ENCODE measurements at places on chromosomes 7 and 10. TPM values are rescaled to one million over a fixed set of nuclear protein-coding genes. Genes with fewer than 3 reads are reported as not detected.

DNA sequence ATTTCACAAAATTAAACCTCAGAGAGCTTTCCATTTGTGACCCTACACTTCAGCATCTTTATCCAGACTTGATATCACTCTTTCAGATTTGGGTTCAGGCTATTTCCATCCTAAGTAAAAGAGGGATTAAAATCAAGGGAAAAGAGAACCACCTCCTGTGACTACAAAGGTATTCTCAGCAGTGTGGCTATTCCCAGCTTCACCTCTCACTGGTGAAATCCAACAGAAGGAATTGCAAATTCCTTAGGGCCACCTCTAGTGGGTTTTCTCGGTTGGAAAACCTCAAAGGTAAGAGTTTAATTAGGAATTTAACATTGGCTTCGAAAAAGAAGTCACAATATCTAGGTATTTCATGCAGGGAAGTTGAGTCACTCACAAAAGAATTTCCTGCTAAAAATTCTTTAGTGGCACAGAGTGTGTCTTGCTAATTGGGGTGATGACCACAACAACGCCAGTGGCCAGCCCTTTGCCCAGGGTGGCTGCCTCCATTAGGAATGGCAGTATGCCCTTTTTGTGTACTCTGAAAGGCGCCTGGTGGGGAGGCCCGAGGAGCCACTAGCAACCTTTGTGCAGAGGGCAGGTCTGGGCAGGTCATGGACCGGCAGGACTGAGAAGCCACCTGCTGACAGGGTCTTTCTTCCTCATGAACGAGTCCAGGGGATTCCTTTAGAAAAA is 52.2 kb downstream of the SEM1 start:
- no peaks in the 10 kb centered on the region for H3K4me1 ChIP-seq
- no peaks in the 10 kb centered on the region for H3K27me3 ChIP-seq
- H3K4me3 ChIP-seq: no peak overlapping the region
- H3K36me3 ChIP-seq: no peaks in the 10 kb centered on the region
- no peak for DNase-seq

DNA sequence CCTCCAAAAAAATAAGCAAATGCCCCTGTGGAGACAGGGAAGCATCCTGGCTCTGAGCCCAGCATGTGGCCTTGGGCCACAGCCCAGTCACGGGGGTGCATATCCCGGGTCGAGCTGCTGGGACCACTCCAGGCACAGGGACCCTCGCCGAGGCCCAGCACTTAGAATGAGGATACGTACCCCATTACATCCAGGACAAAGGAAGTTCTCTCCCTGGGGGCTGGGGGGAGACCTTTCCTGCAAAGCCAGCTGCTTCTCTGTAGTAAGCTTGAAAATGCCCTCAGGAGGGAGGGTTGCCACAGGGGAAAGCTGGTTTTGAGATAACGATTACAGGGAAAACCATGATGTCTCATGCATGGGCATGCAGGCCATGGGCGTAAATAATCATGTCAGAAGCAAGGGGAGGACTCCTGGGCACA is 75.5 kb downstream of the HIPK2 start:
- peaks cover 22% of the 10 kb centered on the region for H3K4me1 ChIP-seq
- H3K4me3 ChIP-seq: no peak overlapping the region
- peak overlapping the region; percentile 24 for H3K27ac ChIP-seq
- H3K36me3 ChIP-seq: peaks cover 20% of the 10 kb centered on the region
- no peaks in the 10 kb centered on the region for H3K27me3 ChIP-seq

GRCh38 chr10:129101232-129101980 is 365.6 kb upstream of the MGMT start:
- H3K27ac ChIP-seq: no peak overlapping the region
- H3K4me3 ChIP-seq: no peak overlapping the region
- no peaks in the 10 kb centered on the region for H3K27me3 ChIP-seq
- DNase-seq: no peak
- H3K36me3 ChIP-seq: no peaks in the 10 kb centered on the region

DNA sequence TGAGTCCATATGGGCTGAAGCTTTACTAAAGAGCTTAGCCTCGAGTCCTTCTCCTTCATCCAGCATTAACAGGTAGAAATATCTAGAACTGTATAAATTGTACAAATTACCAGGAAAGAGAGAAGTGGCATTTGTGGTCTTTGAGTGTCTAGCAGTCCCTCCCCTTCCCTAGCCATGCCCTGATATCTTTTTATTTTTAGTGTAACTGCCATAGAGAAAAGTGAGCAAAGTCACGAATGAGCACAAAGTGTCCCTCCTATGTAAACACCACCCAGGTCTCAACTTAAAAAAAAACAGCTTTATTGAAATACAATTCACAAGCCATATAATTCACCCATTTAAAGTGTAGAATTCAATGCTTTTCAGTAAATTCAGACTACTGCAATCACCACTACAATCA is 339.0 kb upstream of the ZMIZ1 start:
- no peaks in the 10 kb centered on the region for H3K27me3 ChIP-seq
- DNase-seq: no peak
- H3K4me3 ChIP-seq: no peak overlapping the region
- no peak overlapping the region for H3K27ac ChIP-seq

- H3K4me3 ChIP-seq: no peak overlapping the region
- H3K27me3 ChIP-seq: no peaks in the 10 kb centered on the region
- no peaks in the 10 kb centered on the region for H3K4me1 ChIP-seq
Observed at GRCh38 chr10:108069096-108069495, 904.6 kb upstream of the SORCS1 start.

DNA sequence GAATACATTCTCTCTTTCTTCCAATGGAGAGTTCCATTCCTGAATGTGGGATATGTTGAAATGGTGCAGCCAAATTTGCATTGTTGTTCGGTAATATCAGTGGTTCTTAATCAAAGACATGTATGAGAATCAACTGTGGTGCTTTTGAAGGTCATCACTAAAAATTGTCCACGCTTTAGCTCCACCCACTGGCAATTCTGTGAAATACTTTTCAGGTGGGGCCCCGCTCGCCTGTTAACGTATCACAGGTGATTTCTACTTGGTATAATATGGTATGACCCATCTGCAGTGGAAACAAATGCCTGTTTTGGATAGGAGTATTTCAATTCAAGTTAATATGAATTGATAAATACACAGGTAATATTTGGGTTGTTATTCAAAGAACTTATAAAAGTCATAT is 178.4 kb downstream of the NSUN6 start:
- H3K27me3 ChIP-seq: no peaks in the 10 kb centered on the region
- no peak overlapping the region for H3K4me3 ChIP-seq
- no peak overlapping the region for H3K27ac ChIP-seq
- H3K4me1 ChIP-seq: no peaks in the 10 kb centered on the region
- no peaks in the 10 kb centered on the region for H3K36me3 ChIP-seq
- DNase-seq: no peak

DNA sequence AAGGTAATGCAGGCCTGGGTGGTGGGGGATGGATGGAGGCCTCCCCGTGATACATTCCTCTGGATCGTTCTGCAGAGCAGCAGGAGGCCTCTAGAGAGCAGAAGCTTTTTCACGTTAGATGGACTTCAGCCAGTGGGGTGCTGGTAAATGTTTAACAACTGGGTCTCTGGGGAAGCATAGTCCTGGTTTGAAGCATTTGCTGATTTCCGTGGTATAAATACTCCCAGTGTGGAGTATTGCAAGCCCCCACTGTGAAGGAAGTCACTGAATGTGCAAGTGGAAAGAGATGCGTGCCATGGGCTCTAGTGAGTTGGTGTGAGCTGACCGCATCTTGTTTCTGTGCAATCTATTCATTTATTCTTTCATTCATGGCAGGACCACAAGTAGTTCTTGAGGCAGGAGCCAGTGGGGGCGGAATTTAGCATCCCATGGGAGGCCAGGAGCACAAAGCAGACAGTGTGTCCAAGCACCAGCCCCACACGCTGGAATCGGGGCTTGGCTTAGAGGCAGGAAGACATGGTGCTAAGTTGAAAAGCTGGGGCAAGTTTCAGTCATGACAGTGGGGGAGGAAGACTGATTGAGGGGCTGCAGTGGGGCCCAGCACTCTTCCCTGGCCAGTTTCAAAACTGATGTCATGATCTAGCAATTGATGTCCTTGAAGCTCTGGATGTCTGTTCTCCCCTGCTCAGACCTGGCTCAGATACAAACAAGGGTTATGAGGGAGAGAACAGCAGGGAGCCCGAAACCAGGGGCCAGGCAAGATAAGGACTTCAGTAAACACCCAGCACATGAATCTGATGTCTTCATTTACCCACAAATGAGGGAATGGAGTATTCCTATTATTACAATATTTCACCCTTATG is 280.9 kb upstream of the LYZL1 start:
- no peaks in the 10 kb centered on the region for H3K4me1 ChIP-seq
- H3K4me3 ChIP-seq: no peak overlapping the region
- H3K27me3 ChIP-seq: no peaks in the 10 kb centered on the region
- no peak overlapping the region for H3K27ac ChIP-seq

DNA sequence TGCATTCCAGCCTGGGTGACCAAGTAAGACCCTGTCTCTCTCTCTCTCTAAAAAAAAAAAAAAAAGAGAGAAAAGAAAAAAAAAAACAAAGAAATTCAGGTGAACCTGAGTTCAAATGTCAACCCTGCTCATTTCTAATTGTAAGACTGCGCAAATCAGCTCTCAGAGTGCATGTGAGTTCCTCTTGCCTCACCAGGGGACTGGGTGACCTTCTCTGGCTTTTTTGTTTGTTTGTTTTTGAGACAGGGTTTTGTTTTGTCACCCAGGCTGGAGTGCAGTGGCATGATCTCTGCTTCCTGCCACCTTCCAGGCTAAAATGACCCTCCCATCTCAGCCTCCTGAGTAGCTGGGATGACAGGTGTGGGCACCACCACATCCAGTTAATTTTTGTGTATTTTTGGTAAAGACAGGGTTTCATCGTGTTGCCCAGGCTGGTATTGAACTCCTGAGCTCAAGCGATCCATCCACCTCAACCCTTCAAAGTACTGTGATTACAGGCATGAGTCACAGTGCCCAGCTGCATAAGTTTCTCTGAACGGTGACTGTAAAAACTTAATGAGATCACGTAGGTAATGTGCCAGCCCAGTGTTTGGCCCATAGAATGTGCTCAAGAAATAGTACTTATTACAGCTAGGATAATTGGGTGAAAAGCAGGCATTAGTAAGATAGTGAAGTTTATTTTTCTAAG is 45.3 kb upstream of the BAMBI start:
- H3K27me3 ChIP-seq: no peaks in the 10 kb centered on the region
- no peak for DNase-seq
- H3K4me3 ChIP-seq: no peak overlapping the region
- H3K27ac ChIP-seq: no peak overlapping the region

- H3K27me3 ChIP-seq: peaks cover 90% of the 10 kb centered on the region
- H3K4me3 ChIP-seq: no peak overlapping the region
- H3K27ac ChIP-seq: no peak overlapping the region
- H3K4me1 ChIP-seq: peaks cover 5% of the 10 kb centered on the region
Observed at GRCh38 chr10:101146392-101147251, 15.5 kb downstream of the TLX1 start.

DNA sequence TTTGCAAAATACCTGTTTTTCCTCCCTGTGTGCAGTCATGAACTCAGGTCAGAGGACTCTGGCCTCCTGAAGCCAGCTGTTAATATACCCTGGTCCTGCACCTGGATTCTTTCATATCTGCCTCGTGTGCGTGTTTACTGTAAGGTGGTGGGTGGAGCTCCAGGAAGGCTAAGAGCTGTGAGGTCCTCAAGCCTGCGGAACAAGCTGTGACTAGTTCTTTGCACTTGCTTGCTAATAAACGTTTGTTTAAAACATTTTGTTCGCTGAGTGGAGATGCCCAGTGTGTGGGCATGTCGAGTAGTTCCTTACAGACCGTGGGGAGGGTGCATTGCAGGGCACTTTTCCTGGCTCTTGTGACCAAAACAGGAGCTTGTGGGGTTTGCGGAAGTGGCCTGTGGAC is 139.0 kb downstream of the DOCK1 start:
- no peak overlapping the region for H3K27ac ChIP-seq
- no peaks in the 10 kb centered on the region for H3K4me1 ChIP-seq
- no peaks in the 10 kb centered on the region for H3K27me3 ChIP-seq
- peaks cover 16% of the 10 kb centered on the region for H3K36me3 ChIP-seq

- H3K27me3 ChIP-seq: no peaks in the 10 kb centered on the region
- H3K4me3 ChIP-seq: no peak overlapping the region
- DNase-seq: no peak
Observed at GRCh38 chr7:132140341-132140740, 435.9 kb downstream of the PLXNA4 start.

- DNase-seq: no peak
- H3K36me3 ChIP-seq: peaks cover 41% of the 10 kb centered on the region
- H3K4me1 ChIP-seq: no peaks in the 10 kb centered on the region
Observed at GRCh38 chr10:59844436-59844835, 61.9 kb downstream of the CCDC6 start.

DNA sequence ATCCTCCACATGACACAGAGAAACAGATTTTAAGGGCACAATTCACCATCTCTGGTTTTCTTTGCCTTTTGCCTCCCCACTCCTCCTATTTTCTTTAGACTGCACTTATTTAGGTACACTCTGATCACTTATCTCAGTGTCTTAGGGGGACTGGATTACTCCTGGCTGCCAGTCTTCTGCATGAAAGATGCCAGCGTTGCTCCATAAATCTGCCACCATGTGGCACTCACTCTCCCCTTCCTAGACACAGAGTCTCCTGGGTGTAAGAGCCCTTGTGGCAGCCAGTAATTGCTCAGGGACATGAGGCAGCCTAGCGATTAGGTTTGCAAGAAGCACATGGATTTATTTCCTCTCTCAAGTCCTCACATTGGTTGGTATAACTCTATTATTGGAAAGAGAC is 34.5 kb upstream of the RBM20 start:
- H3K27ac ChIP-seq: no peak overlapping the region
- no peak for DNase-seq
- peaks cover 17% of the 10 kb centered on the region for H3K36me3 ChIP-seq
- H3K27me3 ChIP-seq: no peaks in the 10 kb centered on the region
- no peak overlapping the region for H3K4me3 ChIP-seq

DNA sequence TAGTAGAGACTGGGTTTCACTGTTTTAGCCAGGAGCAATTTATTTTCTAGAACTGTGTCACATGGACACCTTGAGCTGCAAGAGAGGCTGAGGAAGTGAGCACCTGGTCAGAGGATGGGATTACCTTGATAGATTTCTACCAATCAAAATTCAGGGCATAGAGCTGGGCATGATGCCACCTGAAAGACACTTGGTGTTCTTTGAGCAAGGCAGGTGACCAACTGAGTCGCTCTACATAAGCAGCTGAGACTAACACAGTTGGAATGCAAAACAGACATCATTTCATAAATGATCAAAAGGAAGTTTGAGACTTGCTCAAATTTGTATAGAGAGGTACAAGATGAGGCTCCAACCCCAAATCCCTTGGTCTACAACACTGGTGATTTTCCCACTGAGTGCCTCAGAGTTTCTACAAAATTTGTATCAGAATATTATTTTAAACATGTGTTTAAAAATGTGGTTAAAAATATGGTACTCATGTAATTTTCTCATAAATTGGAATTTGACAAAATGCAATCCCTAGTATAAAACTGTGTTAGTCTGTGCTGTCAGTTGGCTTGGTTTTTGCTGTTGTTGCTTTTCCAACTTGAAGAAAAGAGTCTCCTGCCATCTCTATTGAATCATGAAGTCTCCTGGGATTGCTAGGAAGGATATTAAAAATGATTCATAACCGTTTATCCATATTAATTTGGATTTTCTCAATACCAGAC is 156.4 kb upstream of the MDFIC start:
- no peaks in the 10 kb centered on the region for H3K27me3 ChIP-seq
- H3K4me1 ChIP-seq: no peaks in the 10 kb centered on the region
- H3K36me3 ChIP-seq: no peaks in the 10 kb centered on the region
- H3K27ac ChIP-seq: no peak overlapping the region
- H3K4me3 ChIP-seq: no peak overlapping the region

Gene ACSL5
- 79.1 TPM for total RNA-seq

Gene COPG2
- total RNA-seq: 16.3 TPM

Gene OR2A1
- total RNA-seq: not detected

Gene RBP4
- 18.6 TPM for total RNA-seq

Gene CRYGN
- total RNA-seq: not detected

Gene XPNPEP1
- total RNA-seq: 45.2 TPM

Gene TRIL
- total RNA-seq: 6.5 TPM

Gene ZSCAN21
- 10.0 TPM for total RNA-seq

Gene FLNC
- 7.7 TPM for total RNA-seq

Data from upper lobe of right lung (tissue), 1 donor.